ENCODE measurements at places on chromosomes 5 and 9.

GRCh38 chr5:173714551-173715428 is 98.3 kb upstream of the BOD1 start:
- no peak for DNase-seq

GRCh38 chr5:136031711-136032110 is 2.9 kb downstream of the TGFBI start:
- DNase-seq: no peak

DNA sequence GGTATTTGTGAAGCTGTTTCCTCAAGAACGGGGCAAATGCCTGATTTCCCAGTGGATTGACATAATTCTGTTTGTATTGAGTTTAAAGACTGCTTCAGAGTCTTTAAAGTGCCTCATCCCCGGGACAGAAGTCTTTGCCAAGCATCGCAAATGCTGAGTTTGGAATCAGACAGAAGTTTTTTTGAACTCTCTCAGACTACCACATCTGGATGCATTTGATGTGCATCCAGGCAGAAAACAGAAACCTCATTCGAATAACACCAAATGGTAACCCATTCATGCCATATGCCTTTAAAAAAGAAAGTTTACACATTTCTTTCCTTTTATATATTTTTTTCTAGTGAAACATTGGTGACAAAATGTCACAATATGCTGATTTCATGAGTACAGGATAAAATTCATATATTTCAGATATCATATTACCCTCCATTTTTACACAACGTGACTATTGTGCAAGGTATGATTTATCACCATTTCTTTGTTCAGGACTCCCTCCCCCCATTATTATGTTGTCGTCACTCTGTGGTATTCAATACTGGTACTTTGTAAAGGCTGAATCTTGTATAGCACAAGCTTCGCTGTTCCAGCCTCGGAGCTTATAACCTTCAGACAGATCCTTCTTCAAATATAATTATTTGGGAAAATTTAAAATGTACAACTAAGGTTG is 91.1 kb downstream of the ZNF608 start:
- DNase-seq: no peak

GRCh38 chr5:110053824-110054223 is 364.1 kb downstream of the MAN2A1 start:
- no peak for DNase-seq

DNA sequence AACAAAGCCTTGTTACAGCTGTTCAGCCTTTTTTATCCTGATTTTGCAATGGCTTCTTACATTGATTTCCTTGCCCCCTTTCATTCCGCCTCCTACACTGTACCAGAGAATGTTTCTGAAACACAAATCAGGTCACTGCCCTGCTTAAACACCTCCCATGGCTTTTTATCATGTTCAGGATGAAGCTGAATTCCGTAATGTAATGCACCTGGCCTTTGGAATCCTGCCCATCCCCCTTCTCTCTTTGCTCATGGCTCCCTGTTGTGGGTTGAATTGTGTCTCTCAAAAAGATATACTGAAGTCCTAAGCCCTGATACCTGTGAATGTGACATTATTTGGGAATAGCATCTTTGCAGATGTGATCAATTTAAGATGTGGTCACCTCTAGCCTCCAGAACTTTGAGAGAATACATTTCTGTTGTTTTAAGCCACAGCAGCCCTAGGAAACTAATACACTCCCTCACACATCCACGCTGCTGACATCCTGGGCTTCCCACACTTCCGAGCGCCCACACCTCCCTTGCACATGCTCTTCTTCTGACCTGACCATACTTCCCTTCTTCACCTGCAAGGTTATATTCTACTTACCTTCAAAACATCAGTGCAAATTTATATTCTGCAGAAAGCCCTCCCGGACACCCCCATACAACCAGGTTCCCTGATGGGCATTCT is 101.2 kb downstream of the DNAH5 start:
- peak; percentile 100 for DNase-seq

GRCh38 chr5:90191352-90192045 is 218.1 kb downstream of the CETN3 start:
- DNase-seq: no peak

DNA sequence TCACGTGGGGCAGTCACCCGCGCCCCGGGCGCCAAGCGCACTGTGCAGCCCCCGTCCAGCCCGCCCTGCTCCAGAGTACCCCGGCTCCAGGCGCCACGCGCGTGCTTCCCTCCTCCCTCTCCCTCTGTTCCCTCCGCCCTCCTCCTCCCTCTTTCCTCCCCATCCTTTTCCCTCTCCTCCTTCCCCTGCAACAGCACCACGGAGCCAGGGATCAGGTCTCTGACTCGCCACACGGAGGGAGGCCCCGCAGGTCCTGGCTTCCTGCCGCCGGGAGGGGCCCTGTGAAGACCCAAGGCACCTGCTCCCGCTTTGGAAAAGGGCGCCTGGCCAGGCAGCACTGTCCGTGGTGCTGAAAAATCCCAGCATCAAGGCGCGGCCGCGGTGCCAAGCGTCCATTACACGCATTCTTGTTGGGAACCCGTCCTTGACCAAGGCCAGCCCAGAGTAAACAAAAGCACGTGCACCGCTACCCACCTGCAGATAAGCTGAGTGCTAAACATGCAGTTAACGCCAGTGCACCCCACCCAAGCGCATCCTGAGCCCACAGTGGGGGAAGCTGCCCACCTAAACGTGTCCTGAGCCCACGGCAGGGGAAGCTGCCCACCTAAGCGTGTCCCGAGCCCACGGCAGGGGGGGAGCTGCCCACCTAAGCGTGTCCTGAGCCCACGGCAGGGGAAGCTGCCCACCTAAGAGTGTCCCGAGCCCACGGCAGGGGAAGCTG is 21.7 kb downstream of the SLC6A18 start:
- DNase-seq: peak; percentile 45

DNA sequence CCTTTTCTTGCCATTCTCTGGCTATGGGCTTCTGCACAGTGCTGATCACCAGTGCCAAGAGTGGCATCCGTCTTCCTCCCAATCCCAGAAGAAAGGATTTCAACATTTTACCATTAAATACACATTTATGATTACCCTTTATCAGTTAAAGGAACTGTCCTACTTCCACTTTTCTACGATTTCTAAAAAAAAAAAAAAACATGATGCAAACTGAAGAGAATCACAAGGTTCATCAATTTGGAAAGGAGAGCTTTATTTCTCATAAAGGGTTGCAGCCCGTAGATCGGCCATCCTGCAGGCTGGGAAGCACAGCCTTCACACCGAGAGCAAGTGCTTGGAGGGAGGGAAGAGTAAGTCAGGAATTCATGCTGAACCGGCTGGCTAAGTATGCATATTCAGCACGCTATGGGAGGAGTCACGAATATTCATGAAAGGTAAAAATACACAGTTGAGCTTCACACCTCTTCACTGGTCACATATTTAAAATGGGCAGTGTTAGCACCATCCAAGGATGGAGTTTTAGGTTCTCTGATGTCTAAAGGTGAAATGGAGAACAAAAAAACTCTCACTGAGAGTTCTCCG is 52.5 kb upstream of the SEMA4D start:
- no peak for DNase-seq

DNA sequence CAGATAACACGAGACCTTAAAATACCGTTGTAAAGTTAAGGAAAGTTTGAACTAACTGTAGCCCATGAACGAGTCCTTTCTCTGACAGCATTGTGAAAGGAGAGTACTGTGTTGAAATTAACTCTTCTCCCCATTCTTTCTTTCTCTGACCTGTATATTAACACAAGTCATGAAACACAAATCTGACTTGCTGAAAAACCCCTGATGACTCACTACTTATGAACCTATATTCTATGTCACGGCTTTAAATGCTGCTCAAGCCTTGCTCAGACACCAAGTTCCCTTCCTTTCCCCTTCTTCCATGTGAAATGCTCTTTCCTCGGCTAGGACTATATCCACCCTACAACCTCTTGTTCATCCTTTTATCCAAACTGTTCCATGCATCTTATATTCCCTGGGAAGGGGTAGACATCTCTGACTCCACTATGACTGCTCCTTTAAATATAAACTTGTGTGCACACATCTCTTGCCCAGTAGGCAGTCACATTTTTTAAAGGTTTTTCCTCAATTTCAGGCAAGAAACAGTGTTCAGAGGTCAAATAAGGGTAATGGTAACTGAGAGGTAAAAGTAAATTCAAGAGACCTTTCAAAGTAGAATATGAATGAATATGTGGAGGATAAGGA is 142.9 kb downstream of the NFIB start:
- no peak for DNase-seq

DNA sequence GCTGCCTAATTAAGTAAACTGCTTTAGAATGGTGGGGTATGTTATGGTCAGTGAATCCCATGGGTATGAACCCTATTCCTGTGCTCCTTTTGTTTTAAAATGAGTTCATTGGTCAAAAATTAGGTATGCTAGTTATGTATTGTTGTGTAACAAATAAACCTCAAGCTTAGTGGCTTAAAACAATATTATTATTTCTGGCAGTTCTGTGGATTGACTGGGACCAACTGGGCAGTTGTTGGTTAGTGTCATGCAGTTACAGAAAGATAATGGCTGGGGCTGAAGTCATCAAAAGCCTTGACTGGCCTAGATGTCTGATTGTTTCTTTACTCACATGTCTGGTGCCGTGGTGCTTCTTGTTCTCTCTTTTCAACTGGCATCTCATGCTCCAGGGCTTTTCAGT is 8.9 kb upstream of the PTAR1 start:
- DNase-seq: no peak

DNA sequence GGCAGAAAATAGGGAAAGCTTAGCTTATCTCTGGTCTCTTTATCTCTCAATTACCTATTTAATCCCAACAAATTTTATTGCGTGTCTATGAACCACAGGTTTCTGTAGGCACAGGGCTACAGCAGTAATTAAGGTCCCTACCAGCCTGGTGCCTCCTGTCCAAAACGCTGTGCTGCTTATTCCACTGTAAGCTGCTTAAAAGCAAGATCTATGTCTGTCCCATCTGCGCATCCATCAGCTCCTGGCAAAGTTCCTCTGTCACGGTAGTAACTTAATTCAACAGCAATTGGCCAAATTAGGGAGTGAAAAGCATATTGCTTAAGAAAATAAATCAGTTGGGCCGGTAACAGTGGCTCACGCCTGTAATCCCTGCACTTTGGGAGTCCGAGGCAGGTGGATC is 235.8 kb upstream of the VLDLR start:
- DNase-seq: no peak

GRCh38 chr9:130484362-130485072 is 39.8 kb downstream of the ASS1 start:
- DNase-seq: no peak

DNA sequence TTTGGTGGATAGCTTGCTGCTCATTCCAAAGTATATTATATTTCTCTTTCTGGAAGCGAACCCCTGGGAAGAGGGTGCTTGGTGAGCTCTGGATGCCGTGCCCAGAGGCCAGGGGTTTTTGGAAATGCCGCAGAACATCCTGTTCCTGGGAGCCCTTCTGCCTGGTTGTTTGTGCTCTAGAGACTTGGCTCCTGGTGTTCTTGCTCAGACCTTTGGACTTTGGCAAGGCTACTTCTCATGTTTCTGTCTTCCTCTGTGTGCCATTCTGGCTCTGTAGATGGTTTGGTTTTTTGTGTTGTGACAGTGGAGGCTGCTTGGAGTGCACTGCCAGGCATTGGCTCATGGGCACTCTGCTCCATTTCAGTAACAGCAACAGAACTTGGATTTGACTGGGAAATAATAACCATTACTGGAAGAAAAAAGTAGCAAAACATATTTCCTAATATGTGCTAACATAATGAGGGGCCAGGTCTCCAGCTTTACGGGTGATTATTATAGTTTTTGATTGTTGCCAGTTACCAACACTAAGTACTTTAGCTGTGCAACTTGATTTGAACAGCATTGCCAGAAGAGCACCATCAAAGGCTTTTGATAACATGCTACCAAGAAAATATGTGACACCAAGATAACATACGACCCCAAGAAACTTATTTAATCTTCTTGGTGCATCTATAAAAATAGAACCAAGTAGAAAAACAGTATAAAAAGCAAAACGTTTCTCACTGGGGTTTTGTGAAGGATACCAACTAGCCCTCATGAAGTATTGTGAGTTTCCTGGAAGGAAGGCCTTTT is 94.2 kb downstream of the PCSK1 start:
- no peak for DNase-seq

DNA sequence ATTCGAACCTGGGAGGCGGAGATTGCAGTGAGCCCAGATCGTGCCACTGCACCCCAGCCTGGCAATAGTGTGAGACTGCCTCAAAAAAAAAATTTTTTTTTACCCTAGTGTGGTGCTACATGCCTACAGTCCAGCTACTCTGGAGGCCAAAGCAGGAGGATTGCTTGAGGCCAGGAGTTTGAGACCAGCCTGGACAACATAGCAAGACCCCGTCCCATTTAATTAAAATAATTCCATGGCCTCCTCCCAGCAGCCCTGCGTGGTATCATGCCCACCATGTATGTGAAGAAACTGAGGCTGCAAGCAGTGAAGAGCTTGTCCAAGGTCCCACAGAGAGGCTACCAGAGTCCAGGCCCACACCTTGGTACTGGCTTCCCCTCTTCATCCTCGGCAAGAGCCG is 19.4 kb upstream of the PHYHD1 start:
- DNase-seq: no peak

DNA sequence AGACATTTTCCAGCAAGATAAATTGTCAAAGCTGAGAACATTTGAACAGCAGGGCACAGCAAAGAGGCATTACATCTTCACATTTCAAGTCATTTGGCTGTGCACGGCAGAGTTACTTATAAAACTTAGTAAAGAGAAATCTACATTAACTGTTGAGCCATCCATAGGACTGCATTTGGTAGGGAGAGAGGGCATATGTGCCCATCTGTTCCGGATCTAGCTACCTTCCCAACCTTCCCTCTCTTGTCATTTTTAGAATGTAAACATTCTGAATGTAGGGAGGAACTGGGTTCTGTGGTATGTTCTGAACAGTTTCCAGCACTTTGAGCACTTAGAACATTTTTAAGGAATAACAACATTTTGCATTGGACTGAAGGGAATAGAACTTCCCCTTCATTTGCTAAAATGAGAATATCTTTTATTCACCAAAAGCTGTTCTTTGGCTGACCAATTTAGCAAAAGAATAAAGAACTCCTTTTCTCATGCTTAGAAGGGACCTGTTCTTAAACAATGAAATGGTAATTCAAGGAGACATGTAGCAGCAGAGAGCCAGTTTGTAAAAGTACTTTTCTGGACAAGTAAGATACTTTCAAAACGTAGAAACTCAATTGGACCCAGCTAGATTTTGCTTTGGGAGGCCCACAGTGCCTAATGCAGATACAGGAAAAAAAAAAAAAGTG is 104.4 kb downstream of the CETN3 start:
- DNase-seq: no peak

GRCh38 chr5:94890907-94891306 is 272.4 kb downstream of the SLF1 start:
- DNase-seq: no peak

- no peak for DNase-seq
Measured at GRCh38 chr5:10743951-10744350, 17.1 kb downstream of the DAP start.

DNA sequence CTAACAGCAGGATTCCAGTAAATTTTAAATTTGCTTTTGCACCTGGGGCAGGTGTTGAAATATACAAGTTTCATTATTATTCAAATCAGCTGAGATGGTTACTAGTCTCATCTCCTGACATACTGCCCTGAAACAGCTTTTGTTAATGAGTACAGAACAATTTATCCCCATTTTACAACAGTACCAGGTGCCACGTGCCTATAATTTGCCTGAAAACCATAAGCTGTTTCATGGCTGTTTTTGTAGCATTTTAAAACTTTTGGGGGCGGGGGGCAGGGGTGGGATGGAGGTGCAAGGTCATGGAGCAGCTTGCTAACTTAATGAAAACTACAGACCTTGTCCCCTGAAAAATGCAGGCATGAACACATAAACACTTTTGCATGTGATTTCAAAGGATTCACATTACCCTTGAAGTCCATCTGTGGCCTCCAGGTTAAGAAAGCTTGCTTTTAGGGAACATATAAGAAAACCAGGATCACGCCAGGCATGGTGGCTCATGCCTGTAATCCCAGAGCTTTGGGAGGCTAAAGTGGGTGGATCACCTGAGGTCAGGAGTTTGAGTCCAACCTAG is 42.1 kb downstream of the TIMD4 start:
- DNase-seq: no peak
